ENCODE measurements at places on chromosomes 4 and X.

DNA sequence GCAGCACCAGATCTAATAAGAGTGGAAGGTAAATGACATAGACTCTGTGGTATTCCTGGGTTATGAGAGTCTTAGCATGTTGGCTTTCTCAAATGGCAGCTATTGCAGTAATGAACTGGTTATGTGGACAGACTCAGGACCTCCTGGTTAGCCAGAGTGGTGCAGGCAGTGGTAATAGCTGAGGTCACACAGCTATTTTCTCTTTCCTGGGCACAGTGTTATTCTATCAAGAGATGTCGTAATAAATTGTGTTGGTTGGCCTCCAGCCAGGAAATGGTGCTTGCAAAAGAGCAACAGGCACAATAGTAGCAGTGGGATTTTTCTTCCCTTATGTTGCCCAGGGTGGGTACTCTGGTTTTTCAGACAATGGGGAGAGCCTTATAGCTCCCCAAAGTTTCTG is 279.2 kb upstream of the FGF16 start:
- no peak for DNase-seq

DNA sequence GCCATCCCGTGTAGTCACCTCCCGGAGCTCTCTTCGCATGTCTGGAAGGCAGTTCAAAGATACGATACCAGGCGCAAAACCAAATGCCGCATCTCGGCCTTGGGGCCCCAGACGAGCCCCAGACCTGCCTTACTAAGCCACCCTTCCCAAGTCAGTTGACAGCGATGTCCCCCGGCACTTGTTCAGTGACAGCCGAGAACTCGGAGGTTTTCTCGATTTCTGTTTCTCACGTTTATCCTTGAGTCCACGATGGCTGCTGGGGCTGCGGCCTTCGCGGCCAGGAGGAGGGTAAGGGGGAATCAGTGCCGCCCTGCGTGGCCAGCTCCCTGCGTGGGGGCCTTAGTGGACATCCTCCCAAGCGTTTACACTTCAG is 7.3 kb downstream of the MAEA start:
- DNase-seq: no peak

- no peak for DNase-seq
Measured at GRCh38 chr4:17094876-17095210, 196.4 kb upstream of the LDB2 start.

DNA sequence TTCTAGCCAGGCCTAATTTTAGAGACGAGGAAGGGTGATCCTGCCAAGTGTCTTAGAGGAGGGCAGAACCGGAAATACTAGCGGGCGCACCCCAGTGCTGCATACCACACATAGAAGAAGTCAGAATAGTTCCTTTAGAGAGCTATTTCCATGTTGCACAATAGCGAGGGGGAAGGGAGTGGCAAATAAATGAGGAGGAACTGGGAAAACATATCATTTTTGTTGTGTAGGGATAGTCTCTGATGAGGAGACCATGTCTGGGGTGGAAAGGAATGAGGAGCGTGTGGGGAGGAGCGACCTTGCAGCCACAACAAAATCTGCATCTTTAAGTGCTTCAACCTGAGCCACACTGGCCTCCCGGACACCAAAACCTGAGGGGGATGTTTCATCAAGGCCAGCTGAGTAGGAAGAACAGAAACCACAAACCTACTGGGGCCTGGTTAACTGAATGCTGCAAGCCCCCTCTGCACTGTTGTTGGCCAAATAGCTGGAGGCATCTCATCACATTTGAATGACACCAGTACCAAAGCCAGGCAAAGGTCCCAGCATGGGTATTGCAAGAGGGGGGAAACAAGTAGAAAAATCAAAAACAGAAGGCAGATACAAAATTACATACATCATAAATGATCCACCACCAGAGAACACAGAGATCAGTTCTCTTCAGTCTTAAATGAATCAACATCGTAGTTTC is 26.7 kb upstream of the C1QTNF7 start:
- DNase-seq: peak; percentile 9

- DNase-seq: no peak
Measured at GRCh38 chrX:46913667-46914066, 1.4 kb downstream of the JADE3 start.

DNA sequence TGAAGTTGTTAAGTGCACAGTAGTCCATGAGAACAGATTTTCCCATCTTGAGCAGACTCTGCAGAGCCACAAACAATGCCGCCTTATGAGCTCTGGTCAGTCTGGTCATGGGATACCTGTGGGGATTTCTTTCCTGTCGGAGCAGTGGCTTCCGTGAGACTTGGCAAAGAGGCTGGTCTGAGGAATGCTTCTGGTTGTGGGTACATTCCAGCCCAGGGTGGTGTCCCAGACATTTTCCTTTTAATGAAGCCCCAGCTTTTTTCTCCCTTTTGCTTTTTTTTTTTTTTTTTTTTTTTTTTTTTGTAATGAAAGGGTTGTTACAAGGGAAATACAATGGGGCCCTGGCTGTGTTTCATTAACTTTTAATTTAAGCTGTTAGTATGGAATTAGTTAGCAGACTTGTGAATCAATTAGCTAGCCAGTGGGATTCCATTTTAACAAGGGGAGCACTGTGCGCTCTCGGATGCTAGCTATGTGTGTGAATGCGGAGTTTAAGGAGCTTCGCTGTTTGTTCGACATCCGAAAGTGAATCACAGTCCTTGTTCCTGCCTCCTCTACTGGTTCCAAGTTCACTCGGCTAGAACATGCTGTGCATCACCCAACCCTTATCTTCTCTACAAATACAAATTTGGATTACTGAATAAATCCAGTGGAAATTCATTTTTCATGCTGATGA is 225.1 kb downstream of the CBR4 start:
- no peak for DNase-seq

GRCh38 chr4:153494562-153494961 is 28.4 kb downstream of the TMEM131L start:
- no peak for DNase-seq

GRCh38 chrX:13223868-13224567 is 95.8 kb downstream of the ATXN3L start:
- DNase-seq: no peak

DNA sequence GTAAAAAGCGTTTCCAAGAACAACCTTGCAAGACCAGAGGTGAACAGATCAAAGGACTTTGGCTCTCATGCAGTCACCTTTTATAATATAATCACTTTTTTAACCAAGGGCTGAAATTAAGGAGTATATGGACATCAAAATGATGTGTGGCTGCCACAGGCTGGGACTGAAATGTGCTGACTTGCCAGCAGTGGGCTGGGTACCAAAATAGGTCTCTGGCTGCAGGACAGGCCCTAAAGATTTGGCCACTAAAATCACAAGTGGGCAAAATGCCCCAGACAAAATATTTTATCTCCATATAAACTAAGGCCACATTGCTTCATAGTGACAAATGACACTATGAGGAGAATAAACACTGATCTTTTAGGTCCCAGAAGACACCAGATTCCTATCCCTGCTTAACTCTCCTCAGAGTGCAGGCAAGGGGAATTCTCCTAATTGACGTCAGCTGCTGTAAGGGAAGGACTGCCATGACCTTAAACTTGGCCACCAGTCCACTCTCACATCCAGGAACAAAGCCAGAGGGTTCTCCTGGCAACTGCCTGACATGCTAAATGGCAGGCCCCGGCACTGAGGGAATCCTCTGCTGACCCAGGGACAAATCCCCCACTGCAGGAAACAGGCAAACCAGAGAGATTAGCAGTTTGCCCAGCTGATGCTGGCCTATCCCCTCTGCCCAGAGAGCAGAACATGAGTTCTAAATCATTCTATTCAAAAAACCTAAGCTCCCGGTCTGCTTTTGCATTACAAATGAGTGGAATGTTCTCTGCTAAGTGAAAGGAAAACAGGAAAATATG is 155.8 kb downstream of the PPP3CA start:
- DNase-seq: no peak

DNA sequence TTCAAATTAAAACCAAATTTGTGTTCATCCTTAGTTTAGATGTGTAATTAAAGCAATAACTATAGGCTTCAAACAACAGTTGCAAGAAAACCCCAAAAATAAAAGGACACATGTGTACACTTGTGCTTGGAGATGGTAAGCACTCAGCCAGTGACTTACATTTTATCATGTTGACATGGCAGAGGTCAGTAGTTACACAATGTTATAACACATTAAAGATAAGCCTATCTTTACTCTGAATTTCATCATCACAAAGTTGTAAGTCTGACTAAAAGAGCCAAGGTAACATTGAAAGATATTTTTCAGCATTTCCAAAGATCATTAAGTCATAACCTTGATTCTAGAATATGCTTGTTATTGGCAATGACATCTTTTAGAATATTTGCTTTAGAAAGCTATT is 98.5 kb upstream of the PNPLA4 start:
- no peak for DNase-seq

DNA sequence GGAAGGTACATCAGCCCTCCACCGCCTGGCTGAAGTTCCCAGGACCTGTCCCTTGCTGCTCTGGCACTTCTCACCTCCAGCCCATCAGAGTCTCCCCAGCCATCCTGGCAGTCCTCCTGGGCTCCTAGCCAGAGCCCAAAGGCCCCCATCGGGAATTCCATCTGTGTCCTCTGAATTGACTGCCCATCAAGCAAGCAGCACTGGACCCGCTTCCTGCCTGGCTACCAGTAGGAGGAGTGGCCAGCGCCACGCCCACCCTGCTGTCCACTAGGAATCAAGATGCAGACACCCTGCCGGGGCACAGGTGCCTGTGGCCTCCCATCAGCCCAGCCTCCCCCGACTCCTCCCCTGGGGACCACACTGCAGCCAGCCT is 47.2 kb downstream of the C4orf50 start:
- no peak for DNase-seq

DNA sequence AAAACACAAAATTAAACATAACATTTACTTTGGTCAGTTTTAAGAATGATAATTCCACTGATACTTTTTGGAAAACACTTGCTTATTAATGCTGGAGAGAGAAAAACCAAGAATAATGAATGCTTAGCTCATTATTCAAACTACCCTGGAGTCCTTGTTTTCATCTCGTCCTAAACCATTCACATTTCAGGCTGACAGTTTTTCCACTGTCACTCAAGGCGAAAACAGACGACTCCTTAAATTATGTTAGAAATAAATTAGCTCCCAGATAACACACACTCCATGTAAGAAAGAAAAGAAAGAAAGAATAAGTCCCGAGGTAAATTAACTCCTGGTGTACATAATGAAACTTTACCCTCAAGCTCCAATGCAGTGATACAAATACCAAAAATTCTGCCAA is 33.5 kb downstream of the TLR10 start:
- DNase-seq: no peak

DNA sequence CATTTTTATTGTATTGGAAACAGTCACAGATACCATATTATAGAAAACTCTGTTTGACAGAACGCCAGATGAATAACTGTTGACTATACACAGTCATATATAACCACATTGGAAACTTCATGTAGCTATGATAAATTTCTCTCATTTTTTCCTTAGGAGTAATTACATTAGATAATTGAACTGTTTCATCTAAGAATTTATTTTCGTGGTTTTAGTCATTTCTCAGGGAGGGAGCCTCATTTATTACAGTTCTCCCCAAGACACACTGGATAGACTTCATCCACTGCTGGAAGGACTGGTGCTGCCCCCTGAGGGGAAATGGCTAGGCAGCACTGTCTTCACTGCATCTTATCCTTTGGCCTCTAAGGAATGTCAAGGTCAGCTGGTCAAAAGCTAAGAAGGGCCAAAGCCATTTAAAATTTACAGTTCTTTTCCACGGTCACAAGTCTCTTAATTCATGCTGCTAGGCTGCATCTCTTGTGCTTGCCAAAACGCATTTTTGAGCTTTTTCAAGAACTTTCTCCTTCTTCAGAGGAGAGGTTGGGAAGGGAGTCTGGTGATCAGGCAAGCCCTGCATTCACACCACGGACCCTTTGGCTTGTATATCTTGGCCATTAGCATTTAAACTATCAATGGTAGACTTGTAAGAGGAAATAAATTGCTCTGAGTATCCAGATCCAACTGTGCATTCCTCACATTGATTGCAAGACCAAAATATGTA is 145.1 kb downstream of the CBR4 start:
- no peak for DNase-seq

GRCh38 chr4:185839194-185839712 is 27.3 kb upstream of the SORBS2 start:
- no peak for DNase-seq

- DNase-seq: no peak
Measured at GRCh38 chr4:140901736-140902336, 145.7 kb upstream of the TBC1D9 start.

DNA sequence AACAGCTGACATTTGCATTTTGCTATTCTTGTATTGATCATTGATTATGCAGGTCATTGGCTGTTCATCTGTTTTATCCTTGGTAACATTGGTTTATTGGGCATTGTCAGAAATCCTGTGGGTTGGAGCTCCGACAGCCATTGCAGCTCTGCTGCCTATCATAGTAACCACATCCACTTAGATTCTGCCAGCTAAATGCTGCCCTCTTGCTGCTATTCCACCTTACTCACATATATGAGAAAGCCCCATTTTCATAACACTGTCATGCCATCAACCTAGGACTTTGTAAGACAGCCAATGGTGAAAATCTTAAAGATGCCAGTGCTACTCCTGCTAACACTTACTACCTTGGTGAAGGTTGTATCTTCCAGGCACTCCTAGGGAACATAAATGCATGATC is 187.3 kb upstream of the CXCL13 start:
- DNase-seq: no peak

DNA sequence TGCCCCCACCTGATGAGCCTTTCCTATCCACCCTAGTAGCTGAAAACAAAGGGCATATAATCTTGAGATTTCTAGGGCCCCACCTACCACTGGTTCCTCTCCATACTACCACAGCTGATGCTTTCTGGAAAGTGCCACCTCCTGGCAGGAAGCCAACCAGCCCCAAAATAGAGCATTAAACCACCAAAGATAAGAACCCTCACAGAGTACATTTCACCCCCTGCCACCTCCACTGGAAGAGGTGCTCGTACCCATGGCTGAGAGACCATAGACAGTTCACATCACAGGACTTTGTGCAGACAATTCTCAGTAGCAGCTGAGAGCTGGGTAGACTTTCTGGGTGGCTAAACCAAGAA is 94.1 kb downstream of the IRS4 start:
- no peak for DNase-seq

DNA sequence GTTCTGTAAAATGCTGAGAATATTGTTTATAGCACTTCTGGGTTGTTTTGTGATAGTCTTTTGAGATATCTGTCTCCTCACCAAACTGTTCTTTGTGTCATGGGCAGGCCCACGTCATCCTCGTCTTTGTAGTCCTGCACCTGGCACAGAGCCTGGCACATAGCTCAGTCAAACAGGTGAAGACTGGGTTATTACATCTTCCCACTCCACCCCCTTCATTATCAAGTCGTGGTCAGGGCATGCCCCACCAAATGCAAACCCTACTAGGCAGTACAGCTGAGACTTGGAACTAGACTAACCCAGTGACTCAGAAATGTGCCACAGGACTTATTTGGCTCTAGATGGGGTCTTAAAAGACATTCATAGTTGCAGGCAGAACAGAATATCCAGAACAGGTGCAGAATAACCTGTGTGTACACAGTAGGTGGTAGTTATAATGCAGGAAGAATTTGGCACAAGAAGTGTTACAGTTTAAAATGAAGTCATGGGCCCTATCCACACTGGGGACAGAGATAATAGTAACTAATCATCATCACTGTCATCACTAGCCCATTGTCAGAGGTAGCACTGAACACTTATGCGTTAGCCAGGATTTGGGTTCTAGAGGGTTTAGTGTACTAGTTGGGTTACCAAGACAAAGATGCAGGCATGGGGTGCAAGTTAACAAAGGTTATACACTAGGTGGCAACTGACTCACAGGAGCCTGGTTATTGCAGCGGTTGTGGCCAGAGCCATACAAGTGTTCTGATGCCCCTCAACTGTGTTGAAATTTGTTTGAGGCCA is 74.9 kb downstream of the TBL1X start:
- no peak for DNase-seq

GRCh38 chr4:136438645-136439044 is 1093.6 kb downstream of the PCDH18 start:
- no peak for DNase-seq
